ENCODE measurements at places on chromosomes 4 and X. TPM values are rescaled to one million over a fixed set of nuclear protein-coding genes. Genes with fewer than 3 reads are reported as not detected.
A peak's percentile ranks its signal among the peaks of the same experiment; 100 is the strongest.

The EVC gene
- 56.2 TPM for total RNA-seq

GRCh38 chr4:183266371-183266770 lies 53.7 kb downstream of the CLDN22 start:
- peaks cover 70% of the 10 kb centered on the region for H3K36me3 ChIP-seq
- peaks cover 31% of the 10 kb centered on the region for H3K4me1 ChIP-seq
- no peak overlapping the region for H3K27ac ChIP-seq
- H3K27me3 ChIP-seq: no peaks in the 10 kb centered on the region
- peak; percentile 14 for DNase-seq
- no peak overlapping the region for H3K4me3 ChIP-seq

The ACOT9 gene
- 67.2 TPM for total RNA-seq

The LANCL3 gene
- total RNA-seq: not detected

The ZNF157 gene
- not detected for total RNA-seq

DNA sequence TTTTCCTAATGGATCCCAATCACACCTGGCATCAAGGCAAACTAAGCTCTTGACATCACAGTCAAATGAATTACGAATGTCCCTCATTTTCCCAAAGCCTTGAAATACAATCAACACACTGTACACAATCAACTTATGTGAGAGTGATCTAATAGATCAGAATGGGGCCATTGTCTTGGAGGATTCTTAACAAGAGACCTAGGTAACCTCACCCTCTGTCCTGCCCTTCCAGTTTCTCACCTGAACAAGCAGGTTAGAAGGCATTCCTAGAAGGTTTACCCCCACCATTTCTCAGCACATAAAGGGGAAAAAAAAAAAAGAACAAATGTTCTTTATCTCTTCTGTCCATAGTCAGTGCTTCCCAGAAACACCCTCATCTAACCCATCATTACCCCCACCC lies 6.3 kb downstream of the SLC39A8 start:
- no peaks in the 10 kb centered on the region for H3K36me3 ChIP-seq
- no peak overlapping the region for H3K4me3 ChIP-seq
- no peak for DNase-seq
- no peaks in the 10 kb centered on the region for H3K27me3 ChIP-seq
- no peaks in the 10 kb centered on the region for H3K4me1 ChIP-seq
- H3K27ac ChIP-seq: no peak overlapping the region

The GNPDA2 gene
- total RNA-seq: 31.8 TPM

DNA sequence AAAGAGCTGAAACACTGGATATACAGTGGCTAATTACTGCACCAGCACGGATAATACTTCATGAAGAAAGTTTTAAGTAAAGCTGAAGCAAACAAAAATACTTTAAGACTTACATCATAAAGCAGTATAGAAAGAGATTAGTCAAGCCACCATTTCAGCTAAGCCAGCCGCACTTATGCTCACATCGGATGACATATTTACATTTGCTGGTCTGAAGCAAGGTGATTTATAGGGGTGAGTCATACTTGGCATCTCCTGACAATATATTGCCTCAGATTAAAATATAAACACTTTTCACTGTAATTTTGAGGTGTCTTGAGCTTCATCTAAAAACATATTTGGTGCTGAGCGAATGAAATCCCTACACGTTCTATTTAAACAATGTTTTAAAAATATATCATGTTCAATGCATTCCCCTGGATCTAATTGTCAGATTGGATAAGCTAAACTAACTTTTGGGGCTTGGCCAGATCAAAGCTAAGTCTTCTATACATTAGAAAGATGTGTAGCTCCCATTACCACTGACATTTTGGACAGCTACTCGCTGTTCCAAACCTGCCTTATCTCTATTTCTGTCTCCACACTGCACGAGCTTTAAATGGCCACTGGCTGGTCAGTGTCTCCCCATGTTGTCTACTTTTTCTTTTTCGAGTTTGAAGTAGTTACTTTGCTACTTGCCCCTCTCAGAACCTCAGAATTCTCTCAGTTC lies 103.2 kb downstream of the VCX2 start:
- no peaks in the 10 kb centered on the region for H3K4me1 ChIP-seq
- H3K4me3 ChIP-seq: no peak overlapping the region
- H3K27ac ChIP-seq: no peak overlapping the region
- no peaks in the 10 kb centered on the region for H3K36me3 ChIP-seq
- no peaks in the 10 kb centered on the region for H3K27me3 ChIP-seq

GRCh38 chr4:185945906-185946305 lies 123.0 kb upstream of the TLR3 start:
- H3K4me1 ChIP-seq: no peaks in the 10 kb centered on the region
- DNase-seq: no peak
- peaks cover 4% of the 10 kb centered on the region for H3K27me3 ChIP-seq
- H3K27ac ChIP-seq: no peak overlapping the region

DNA sequence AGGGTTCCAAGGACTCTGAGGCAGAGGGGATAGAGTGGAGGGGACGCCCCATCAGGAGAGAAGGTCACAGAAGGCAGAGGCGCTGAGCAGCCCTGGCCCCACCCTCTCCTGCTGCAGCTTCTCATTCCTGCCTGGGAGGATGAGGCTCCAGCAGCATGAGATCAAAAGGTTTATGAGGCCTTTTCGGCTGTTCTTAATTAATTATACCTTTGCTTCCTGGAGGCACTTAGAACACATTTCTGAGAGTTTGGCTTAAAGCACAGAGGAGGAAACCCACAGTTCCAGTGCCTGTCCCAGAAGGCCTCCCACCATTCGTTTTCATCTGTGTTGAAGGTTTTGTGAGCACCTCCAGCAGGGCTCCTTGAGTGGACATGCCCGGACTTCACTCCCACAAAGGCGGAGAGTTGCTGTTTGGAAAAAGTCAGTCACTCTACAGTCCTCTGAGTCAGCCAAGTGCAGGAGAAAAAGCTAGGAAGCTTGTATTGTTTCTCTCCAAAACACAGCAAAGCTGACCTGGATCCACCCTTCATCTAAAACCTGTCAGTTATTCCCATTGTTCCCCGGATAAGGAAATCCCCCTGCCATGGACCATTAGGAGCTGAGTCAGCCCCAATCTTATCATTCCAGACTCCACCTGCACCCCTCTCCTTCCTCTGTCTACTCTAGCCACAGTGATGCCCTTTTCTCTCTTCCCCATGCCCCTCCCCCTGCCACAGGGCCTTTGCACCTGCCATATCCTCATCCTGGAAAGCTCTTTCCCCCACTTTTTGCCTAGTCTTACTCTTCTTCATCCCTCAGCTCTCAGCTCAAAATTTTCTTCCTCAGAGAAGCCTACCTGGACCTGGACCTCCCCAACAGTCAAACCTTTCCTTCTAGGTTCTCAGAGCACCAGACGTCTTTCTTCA lies 276.8 kb downstream of the FBXW7 start:
- no peaks in the 10 kb centered on the region for H3K36me3 ChIP-seq
- H3K27me3 ChIP-seq: no peaks in the 10 kb centered on the region
- H3K27ac ChIP-seq: peak overlapping the region; percentile 95

The NRK gene
- not detected for total RNA-seq

The KLB gene
- not detected for total RNA-seq

The KDR gene
- total RNA-seq: not detected

The NDST4 gene
- not detected for total RNA-seq

DNA sequence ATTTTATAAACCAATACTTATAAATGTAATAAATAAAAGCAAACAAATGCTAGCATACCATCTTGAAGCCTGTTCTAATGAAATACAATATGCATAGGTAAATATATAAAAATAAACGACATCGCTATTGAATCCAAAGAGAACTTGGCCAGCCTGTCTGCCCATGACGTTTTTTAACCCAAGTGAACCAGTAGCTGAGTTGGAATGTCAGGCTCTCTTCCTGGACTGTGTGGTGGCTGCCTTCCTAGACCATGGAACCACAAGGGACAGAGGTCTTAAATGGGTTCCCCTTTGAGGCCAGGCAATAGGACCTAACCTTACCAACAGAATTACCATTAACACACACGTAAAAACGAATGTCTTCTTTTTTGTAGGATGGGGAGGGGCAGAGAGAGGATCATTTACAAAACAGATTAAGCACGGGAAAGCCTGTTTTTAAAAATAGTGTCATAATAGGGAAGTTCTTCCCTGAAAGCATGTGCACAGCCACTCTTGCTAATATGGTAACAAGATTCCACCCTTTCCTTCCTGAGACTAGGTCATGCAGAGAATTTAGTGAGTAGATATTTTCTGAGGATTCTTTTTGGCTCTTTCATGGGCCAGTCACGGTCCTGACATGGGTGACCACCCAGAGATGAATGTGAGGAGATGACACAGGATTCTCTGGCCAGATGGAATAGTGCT lies 69.4 kb upstream of the ACSL1 start:
- H3K4me3 ChIP-seq: no peak overlapping the region
- H3K27me3 ChIP-seq: 0 out of 2 replicates have a peak, but pooled peaks cover 13% of the 10 kb centered on the region
- H3K27ac ChIP-seq: no peak overlapping the region
- DNase-seq: no peak
- H3K4me1 ChIP-seq: no peaks in the 10 kb centered on the region
- H3K36me3 ChIP-seq: no peaks in the 10 kb centered on the region

GRCh38 chrX:103376118-103376978 lies at the start of gene BEX3:
BEX3 (plus strand) TSS chrX:103376538; CDS start chrX:103377522, 984 bp downstream.
- peak within 1 kb of the TSS; percentile 89 for H3K4me3 ChIP-seq
- DNase-seq: peak; percentile 68
- no peaks in the 10 kb centered on the region for H3K27me3 ChIP-seq
- H3K36me3 ChIP-seq: no peaks in the 10 kb centered on the region
- peak within 1 kb of the TSS; percentile 70 for H3K27ac ChIP-seq

DNA sequence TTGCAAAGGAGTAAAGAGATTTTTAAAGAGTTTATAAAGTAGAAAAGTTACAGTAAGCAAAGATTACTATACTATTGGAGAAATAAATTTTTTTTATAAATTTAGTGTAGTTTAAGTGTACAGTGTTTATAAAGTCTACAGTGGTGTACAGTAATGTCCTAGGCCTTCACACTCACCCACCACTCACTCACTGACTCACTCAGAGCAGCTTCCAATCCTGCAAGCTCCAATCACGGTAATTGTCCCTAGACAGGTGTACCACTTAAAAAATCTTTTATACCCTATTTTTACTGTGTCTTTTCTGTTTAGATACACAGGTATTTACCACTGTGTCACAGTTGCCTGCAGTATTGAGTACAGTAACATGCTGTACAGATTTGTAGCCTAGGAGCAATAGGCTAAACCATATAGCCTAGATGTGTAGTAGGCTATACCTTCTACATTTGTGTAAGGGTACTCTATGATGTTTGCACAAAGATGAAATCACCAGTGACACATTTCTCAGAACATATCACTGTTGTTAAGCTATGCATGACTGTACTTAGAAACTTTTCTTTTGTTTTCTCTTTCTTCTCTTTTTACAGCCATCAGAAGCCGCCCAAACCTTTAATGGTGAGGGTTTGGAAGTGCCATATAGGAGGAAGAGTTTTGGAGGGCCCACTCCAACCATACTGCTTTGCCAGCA lies 11.8 kb upstream of the SH3RF1 start:
- peaks cover 41% of the 10 kb centered on the region for H3K4me1 ChIP-seq
- peak overlapping the region; percentile 84 for H3K27ac ChIP-seq
- no peaks in the 10 kb centered on the region for H3K36me3 ChIP-seq
- DNase-seq: peak; percentile 74

DNA sequence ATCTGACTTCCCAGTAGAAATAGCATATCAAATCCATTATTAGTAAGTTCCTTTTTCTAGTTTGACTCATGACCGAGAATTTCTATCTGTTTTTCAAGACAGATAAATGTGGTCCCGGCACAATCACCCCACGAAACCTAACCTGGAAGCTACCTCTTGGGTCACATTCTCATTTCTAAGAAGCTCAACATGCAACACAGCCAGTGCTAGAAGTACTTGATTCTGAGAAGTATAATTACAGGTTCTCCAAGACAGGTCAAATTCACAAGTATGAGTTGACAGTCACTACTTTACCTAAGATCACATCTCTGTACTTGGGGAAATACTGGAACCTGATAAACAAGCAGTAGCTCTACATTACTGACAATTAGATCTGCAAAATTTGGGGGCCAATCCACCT lies 54.0 kb upstream of the PLAC1 start:
- H3K36me3 ChIP-seq: no peaks in the 10 kb centered on the region
- H3K27ac ChIP-seq: no peak overlapping the region
- no peak for DNase-seq
- no peaks in the 10 kb centered on the region for H3K27me3 ChIP-seq

DNA sequence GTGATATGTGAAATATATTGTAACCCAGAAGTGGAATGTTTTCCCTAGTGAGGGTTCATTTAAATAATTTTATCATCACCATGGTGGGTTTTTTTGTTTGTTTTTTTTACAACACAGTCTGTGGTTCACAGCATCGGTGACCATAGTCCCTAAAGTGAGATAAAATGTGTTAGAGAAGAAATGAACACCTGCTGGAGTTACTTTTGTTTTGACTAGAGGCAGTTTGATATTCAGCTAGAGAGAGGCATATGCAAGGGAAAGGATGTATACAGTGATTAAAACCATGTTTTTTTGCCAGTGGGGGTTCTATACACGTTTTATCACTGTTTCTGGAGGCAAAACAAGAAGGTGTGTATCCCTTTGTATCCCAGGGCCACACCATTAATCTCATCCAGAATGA lies 541.5 kb downstream of the PCDH7 start:
- H3K36me3 ChIP-seq: no peaks in the 10 kb centered on the region
- no peak overlapping the region for H3K27ac ChIP-seq
- no peak for DNase-seq
- H3K4me3 ChIP-seq: no peak overlapping the region
- H3K4me1 ChIP-seq: no peaks in the 10 kb centered on the region
- no peaks in the 10 kb centered on the region for H3K27me3 ChIP-seq
